CD4-positive, alpha-beta T cell treated with Interferon alpha-2 for 1 hour (primary cell): ENCODE measurements at places on chromosomes 6 and 20.
A peak's percentile ranks its signal among the peaks of the same experiment; 100 is the strongest.

- peak; percentile 31 for DNase-seq
Observed at GRCh38 chr20:4962241-4962855, 39.0 kb downstream of the SLC23A2 start.

DNA sequence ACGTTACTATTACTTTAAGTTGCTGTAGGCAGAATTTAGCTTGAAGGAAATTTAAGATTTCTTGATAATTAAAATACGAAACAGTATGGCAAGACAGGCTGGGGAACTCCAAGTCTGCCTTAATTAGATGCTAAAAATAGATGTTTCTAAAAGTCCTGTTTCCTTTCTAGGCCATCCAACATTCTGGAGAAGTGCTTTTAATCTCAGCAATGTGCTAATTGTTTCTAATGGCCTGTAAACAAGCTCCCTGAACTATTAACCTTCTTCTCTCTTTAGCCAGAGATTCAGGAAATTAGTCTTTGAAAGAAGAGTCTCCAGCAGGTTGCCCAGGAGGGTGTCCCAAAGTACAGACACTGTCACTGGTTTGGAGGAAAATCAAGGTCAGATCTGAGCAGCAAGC is 677.3 kb upstream of the AGPAT4 start:
- no peak for DNase-seq

GRCh38 chr6:169970306-169970988 is 219.0 kb downstream of the ERMARD start:
- DNase-seq: no peak

DNA sequence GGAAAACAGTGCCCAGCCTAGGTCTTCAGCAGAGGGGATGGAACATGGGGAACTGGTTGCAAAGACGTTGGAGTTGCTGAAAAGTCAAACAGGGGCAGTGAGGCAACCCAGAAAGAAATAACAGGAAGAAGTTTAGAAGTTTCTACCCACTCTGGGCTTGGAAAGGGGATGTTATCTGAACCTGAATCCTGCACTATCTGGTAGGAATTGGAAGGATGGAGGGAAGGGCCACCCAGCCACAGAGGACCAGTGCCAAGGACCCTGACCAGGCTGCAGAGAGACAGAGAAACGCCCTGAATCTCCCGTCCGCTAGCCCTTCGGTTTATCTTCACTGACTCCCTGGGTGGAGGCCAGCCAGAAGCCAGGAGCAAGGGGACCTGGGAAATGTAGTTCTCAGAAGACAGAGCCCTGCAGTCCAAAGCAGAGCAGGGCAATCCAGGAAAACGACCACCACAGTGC is 217.3 kb upstream of the RREB1 start:
- no peak for DNase-seq

DNA sequence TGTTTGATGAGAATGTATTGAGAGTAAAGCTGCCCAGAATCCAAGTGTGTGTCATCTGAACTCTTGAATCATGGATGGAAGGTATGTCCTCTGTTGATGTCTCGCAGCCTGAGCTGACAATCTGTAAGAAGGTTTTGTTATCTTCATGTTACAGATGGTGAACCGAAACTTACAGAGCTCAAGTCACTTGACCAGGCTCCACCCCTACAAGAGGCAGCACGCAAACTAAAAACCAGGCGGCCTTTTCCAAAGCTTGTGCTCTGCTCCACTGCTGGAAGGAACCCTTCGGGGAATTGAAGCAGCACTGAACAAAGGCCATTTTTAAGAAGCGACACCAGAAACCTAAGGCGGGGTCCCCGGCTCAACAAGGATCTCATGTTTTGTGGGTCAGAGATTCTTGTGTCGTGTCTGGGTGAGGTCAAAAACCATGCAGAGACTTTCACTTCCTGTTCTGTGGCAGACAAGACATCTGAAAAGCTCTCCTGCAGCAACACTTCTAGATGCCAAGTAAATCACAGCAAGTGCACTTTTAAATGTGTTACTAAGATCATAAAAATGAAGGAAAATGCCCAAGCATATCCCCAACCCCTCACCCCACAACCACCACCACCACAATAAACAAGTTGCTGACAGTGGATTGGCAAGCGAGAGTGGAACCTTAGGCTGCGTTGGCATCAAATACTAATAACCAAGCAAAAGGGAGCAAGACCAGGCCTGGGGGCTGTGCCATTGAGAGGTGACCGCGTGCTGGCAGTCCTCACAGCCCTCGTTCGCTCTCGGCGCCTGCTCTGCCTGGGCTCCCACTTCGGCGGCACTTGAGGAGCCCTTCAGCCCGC is 27.3 kb downstream of the NQO2 start:
- peak; percentile 47 for DNase-seq

- DNase-seq: no peak
Observed at GRCh38 chr6:157198425-157199279, 124.7 kb downstream of the TMEM242 start.

GRCh38 chr6:119533603-119534279 is 184.2 kb upstream of the MAN1A1 start:
- DNase-seq: no peak

DNA sequence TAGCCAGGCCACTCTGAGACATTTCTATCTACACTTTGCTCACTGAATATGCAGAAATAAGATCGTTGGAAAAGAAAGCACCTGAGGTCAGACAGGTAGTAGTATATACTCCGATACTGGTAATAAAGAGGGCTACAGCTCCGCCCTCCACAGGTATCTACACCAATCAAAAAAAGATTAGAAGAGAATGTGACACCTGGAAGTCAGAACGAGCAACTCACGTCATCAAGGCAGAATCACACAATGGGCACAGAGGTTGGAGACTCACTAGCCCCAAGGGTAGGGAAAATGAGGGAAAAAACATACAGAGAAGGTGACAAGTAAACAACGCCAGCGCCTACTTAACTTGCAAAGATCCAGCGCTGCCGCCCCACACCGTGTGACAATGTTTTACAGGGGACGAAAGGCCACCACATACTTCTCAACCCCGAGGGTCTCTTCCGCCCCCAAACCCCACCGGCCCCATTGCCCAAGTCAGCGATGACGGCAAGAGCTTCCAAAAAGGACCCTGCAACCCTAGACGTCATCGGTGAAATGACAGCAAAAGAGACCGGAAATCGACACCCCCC is 653 bp downstream of the LMBRD1 start:
- DNase-seq: peak; percentile 75

- peak; percentile 21 for DNase-seq
Observed at GRCh38 chr20:62143957-62144825, 622 bp downstream of the SS18L1 start.

- DNase-seq: no peak
Observed at GRCh38 chr6:46901882-46902314, 19.8 kb downstream of the ADGRF5 start.

- DNase-seq: no peak
Observed at GRCh38 chr6:34324738-34325444, 67.6 kb downstream of the NUDT3 start.

GRCh38 chr6:47195011-47195650 is 114.6 kb downstream of the TNFRSF21 start:
- DNase-seq: no peak

GRCh38 chr6:131958095-131958494 is 6.9 kb upstream of the CCN2 start:
- no peak for DNase-seq

GRCh38 chr20:13037727-13038126 is 29.0 kb downstream of the SPTLC3 start:
- no peak for DNase-seq

DNA sequence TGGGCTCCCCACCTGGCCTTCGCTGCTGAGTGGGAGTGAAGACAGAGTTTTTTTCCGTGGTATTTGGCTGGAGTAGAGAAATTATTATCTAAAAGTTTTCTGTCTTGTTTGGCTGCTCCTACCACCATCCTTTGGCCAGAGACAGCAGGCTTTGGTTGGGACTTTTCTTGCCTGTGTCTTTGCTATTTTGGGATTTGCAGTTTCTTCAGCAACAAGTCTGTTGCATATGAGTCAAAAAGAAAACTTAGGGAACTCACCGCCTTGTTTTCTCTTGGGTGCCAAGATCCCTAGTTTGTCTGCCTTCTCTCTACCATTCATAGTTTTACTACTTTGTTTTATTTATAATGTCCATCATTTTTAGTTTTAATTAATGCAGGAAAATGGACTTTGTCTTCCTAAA is 683.8 kb downstream of the DOK5 start:
- no peak for DNase-seq

DNA sequence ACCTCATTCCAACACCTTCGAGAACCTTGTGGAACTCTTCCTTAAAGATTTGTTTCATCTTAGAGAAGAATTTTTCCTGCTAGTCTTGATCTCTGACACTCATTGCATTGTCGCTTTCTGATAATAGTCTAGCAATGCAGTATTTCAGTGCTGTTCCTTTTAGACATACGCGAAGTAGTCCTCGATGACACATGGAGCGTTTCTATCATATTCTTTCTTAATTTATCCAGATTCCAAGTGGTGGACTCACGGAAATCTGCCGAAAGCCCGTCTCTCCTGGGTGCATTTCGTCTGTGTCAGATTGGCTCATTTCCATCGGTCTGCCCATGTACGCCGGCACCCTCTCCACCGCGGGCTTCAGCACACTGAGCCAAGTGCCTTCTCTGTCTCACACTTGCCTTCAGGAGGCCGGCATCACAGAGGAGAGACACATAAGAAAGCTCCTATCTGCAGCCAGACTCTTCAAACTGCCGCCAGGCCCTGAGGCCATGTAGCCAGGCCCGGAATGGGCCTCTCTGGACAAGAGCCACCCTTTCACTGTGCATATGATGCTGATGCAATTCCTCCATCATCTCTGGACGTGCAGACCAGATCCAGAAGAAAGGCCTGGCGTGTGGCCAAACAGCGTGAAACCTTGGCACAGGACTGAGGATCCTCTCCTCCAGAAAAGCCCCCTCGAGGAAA is 198.6 kb upstream of the UST start:
- DNase-seq: no peak

DNA sequence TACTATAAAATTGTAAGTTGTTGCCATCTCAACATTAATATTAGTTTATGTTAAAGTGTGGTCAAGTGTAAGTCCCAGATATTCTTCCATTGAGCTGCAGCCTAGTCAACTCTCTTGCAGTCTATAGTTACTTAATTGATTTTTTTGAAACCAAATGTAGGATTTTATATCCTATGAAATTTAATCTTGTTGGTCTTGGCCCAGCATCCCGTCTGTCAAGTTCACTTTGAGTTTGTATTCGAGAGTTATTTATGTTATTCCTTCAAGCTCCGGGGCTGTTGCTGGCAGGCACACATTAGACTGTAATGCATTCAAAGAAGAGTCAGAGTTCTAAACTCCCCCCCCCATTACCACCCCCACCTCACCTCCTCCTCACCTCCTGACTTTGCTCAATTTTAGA is 71.0 kb upstream of the SPACA1 start:
- no peak for DNase-seq

- no peak for DNase-seq
Observed at GRCh38 chr6:51489133-51489532, 598.3 kb downstream of the PKHD1 start.

DNA sequence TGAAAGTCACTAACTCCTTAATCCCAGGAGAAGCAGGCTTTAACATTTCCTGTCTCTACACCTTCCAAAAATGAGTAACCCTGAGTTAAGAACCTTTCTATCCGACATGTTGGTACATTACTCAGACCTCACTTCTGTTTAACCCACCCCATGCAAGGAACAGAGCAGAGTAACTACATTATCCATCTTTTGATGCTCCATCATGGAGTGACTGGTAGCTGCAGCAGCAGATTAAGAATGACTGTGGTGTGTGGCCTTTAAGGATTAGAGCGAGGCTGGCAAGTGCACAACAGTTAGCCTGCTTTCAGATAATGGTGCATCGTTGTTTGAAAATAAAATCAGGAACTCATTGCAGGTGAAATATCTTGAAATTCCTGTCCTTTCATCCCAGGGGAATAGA is 2.0 kb downstream of the TRAF3IP2 start:
- no peak for DNase-seq

- DNase-seq: no peak
Observed at GRCh38 chr6:72635636-72636035, 13.8 kb downstream of the KCNQ5 start.

DNA sequence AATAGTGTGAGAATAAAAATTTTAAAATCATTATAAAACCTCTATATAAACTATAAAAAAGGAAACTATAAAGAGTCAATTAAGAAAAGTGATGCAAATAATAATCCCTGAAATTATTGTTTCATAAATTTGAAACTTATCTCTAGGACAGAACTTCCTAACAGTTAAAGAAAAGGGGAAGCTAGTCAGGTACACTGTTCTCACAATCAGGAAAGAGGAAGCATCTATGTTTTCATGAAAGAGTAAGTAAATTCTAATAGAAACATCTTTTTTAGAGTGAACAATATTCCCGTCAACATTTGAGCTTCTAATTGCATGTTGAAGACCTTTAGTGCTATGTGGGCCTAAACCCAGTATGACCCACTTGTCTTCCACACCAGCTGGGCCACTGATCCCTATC is 1.2 kb upstream of the ADGRF1 start:
- DNase-seq: no peak

DNA sequence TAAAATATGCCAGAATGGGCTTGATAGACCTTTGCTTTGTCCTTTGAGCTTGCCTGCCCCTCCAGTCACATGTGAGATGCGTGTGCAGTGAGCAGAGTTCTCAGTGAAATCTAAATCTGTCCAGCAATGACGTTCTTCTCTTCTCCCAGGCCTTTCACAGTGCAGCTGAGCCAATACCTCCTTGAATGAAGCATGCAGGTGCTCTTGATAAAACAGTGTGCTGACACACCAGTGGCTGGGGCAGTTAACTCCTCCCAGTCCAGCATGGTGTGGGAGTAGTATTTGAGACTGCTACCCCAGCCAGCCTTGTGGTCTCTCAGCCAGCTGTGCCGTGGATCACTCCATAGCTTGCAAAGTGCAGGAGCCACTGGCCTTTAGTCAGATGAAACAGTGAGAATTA is 240.5 kb downstream of the FARS2 start:
- no peak for DNase-seq

- no peak for DNase-seq
Observed at GRCh38 chr6:167738386-167738785, 88.3 kb upstream of the AFDN start.

DNA sequence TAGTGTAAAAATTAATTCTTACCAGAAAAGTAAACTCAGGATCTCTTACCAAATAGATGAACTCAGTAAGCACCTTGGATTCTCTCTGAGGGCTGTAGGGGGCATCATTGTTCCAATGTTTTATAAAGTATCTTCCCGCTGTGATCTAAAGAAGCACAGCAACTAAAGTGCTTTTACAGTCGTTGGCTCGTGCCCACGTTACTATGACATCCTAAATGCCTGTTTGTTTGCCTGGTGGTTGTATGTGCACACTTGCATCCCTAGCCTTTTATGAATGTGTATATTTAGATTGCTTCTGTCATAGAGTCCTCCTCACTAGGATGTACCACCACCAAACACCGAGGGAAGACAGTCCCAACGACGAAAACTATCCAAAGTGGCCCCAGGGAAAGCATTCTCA is 34.5 kb downstream of the SLX4IP start:
- DNase-seq: peak; percentile 50

DNA sequence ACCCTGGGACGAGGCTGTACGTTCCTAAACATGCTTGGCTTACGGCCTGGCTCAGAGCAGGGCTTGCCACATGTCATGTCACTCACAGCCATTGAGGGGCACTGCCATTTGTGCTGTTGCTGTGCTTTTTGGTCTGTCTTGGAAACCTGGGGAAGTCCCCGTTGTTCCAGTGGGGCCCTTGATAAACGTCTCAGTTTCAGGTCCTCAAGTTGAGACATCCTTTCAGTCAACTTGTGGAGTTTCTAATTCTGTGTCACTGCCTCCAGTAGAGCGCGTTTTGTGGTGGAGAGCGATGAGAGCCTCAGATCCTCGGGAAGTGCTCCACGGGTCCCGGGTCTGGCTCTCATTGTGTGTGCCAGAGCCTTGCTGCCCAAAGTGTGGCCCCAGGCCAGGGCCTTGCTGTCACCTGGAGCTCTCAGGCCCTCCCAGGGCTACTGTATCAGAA is 43.0 kb upstream of the CCR6 start:
- peak; percentile 81 for DNase-seq

- DNase-seq: peak; percentile 47
Observed at GRCh38 chr6:157755746-157756411, 67.2 kb upstream of the SNX9 start.
